ENCODE measurements at places on chromosomes 16 and 17.

GRCh38 chr17:79715943-79716797 is 14.6 kb upstream of the ENPP7 start:
- no peak for DNase-seq

DNA sequence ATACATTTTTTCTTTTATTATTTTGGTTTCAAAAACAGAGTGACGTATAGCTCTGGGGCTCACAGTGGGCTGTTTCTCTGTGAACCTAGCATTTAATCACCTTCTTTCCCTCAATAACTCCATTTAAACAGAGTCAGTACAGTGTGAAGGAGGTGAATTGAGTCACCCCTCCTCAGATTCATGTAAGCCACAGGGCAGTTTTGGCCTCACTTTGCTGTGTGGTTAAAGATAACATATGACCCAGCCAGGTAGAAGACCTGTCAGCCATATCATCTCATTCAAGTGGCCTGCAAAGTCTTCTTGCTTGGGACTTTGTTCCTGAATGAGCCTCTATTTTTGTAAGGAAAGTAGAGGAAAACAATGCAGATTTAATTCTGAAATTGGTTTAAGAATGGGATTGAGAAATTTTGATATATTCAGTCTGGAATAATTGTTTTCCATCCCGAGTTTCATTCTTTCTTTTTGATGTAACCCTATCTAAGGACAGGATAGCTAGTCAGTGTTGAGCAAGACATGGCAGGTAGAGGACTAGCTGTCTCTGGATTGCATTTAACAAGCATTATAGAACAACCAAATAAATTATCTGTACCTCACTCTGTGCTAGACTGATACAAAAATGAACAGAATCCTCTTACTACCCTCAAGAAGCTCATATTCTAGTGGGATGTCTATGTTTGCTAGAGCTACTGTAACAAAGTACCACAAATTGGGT is 13.1 kb downstream of the MAP2K6 start:
- no peak for DNase-seq

- DNase-seq, result peak; percentile 80
Measured at GRCh38 chr17:72614871-72615626, 477.4 kb downstream of the SLC39A11 start.

DNA sequence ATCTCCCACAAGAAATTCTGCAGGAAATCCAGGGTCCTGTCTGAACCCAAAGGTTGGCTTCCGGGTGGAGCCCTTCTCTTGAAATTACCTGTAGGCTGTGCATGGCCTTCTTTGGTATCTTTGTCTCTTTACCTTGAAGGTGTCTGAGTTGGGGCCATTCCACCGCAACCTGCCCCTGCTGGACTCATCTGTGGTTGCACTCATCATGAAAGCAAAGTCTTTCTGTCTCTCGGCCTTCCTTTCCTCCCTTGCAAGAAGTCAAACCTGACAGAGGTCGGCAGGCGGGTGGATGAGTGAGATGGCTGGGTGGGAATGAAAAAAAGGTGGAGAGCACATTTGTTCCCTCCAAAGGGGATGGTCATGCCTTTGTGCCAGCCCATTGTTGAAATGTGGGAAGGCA is 25.1 kb downstream of the SALL1 start:
- DNase-seq, result no peak

- peak; percentile 75 for DNase-seq
Measured at GRCh38 chr16:81444448-81445121, at the start of gene CMIP. TSS of gene CMIP (plus strand) at chr16:81444808.

DNA sequence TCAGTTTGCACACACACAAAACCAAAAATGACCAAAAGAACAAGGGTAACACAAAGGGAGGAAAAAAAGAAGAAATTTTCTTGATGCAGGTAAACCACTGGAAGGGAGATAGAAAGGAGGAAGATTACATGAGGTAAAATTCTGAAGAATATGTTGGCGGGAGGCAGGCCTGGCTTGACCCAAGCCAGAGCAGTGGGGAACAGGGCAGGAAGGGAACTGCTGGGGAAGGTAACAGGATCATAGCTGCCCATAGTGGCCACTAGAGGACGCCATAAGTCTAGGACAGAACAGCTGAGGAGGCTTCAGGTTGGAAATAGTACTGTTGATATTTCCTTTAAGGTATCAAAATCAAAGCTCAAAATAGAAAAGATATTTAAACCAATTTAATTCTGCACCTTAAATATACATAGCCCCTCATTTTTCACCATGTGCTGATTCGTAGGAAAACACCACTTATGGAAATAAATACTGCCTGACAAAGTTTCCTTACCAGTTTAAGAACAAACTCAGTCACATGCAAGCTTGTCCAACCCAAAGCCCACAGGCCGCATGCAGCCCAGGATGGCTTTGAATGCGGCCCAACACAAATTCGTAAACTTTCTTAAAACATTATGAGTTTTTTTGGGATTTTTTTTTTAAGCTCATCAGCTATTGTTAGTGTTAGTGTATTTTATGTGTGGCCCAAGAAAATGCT is 15.5 kb downstream of the VPS35 start:
- peak; percentile 18 for DNase-seq

DNA sequence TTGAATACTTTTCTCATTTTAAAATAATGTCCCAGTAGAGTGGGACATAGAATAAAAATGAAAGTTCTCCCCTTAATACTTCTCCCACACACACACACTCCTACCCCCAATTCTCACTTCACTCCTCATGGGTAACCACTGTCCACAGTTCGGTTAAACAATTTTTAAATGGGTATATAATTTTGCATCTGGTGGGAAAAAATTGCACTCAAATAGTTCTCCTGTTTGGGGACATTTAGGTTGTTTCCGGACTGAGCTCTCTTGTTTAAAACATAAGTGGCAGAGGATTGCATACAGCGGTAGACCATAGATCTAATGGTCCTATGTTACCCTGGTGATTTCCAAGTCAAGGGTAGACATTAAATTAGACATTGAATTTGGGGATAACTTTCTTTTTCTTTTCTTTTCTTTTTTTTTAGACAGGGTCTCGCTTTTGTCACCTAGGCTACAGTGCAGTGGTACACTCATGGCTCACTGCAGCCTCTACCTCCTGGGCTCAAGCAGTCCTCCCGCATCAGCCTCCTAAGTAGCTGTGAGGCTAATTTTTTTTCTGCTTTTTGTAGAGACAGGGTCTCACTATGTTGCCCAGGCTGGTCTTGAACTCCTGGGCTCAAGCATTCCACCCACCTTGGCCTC is 138.3 kb downstream of the SOCS1 start:
- DNase-seq, result no peak

- no peak for DNase-seq
Measured at GRCh38 chr17:45086865-45087503, 25.9 kb downstream of the NMT1 start.

DNA sequence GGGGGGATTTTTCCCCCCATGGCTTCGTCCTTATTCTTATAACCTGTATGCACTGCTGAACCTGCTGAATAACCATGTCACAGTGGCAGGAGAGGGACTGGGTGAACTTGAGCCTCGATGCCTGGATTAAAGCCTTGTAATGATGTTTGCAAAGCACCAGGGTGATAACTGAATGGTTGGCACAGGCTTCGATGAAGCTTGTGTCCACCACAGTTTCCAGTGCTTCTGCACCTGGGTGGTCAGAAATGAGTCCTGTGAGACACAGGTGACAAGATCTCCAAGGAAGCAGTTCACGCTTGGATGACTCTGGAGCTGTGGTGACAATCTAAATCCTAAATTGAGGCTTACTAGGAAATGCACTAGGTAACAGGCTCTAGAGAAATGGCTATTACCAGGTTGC is 729.3 kb downstream of the MAF start:
- no peak for DNase-seq

DNA sequence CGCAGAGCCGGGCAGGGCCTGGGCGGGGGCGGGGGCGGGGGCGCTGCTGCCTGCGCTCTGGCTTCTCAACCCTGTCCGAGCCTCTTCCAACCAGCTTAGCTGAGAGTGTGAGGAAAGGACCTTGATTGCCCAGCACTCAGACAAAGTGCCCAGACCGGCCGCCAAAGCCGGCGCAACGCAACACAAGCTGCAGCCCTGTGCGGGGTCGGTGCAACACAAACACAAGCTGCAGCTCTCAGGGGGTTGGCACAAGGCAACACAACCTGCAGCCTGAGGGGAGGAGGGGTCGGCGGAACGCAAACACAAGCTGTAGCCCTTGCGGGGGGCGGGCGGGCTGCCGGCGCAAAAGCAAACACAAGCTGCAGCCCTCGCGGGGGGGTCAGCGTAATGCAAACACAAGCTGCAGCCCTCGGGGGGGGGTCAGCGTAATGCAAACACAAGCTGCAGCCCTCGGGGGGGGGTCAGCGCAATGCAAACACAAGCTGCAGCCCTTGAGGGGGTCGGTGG is 60.0 kb downstream of the KLHDC4 start:
- no peak for DNase-seq

- DNase-seq, result no peak
Measured at GRCh38 chr17:2954898-2955445, 108.4 kb downstream of the OR1D5 start.

GRCh38 chr16:86733546-86734254 is 155.4 kb downstream of the FOXL1 start:
- DNase-seq, result no peak

GRCh38 chr17:81650951-81651350 is 5.4 kb downstream of the PDE6G start:
- no peak for DNase-seq
